A549 treated with dexamethasone at 1 μM for 4 hours (cell line): ENCODE measurements at places on chromosomes 13 and 19. TPM values are rescaled to one million over a fixed set of nuclear protein-coding genes. Genes with fewer than 3 reads are reported as not detected.

The UBE2S gene
- 251 to 469 TPM (median 409 TPM) in 5 replicates for total RNA-seq

The PSPN gene
- 0.52 to 1.1 TPM (median 0.96 TPM) in 5 replicates for total RNA-seq

The RETN gene
- total RNA-seq: not detected in 5 replicates

The PRR19 gene
- total RNA-seq: 3.4 to 4.5 TPM (median 3.6 TPM) in 5 replicates

The IRGC gene
- total RNA-seq: not detected in 5 replicates

The REEP6 gene
- 4.1 to 6.0 TPM (median 5.6 TPM) in 5 replicates for total RNA-seq

The EHD2 gene
- 104 to 181 TPM (median 172 TPM) in 5 replicates for total RNA-seq

The ATP7B gene
- total RNA-seq: 1.6 to 3.5 TPM (median 2.9 TPM) in 5 replicates

The GSK3A gene
- total RNA-seq: 98.2 to 161 TPM (median 151 TPM) in 5 replicates

The NTN5 gene
- total RNA-seq: 0.07 to 0.29 TPM (median 0.19 TPM) in 5 replicates

The CCDC194 gene
- total RNA-seq: not detected in 5 replicates

The AXL gene
- total RNA-seq: 86.6 to 117 TPM (median 114 TPM) in 5 replicates

The C1QTNF9 gene
- total RNA-seq: not detected in 5 replicates

The COX7A1 gene
- not detected in 5 replicates for total RNA-seq

The SIGLECL1 gene
- 0.08 TPM in 1 of 5 replicates, not detected in the others for total RNA-seq

The ZNF99 gene
- total RNA-seq: not detected in 5 replicates

The OLFM4 gene
- 0.02 TPM in 1 of 5 replicates, not detected in the others for total RNA-seq

The GRIK5 gene
- 0.21 to 0.85 TPM (median 0.43 TPM) in 5 replicates for total RNA-seq

The SPACA6 gene
- 8.9 to 12.4 TPM (median 11.6 TPM) in 5 replicates for total RNA-seq

The KRI1 gene
- 13.0 to 18.8 TPM (median 16.6 TPM) in 5 replicates for total RNA-seq

The ZNF625 gene
- total RNA-seq: not detected in 5 replicates

The DCAF15 gene
- total RNA-seq: 16.7 to 20.8 TPM (median 19.9 TPM) in 5 replicates

The AKAP8L gene
- 35.3 to 43.1 TPM (median 38.7 TPM) in 5 replicates for total RNA-seq

The EFNB2 gene
- total RNA-seq: 4.2 to 4.9 TPM (median 4.5 TPM) in 5 replicates

The LRG1 gene
- 0.06 to 0.17 TPM (median 0.10 TPM) in 5 replicates for total RNA-seq

The ITGBL1 gene
- total RNA-seq: 1.1 to 2.0 TPM (median 1.7 TPM) in 5 replicates
